ENCODE measurements at places on chromosomes 5 and 9.

- DNase-seq: no peak
Measured at GRCh38 chr9:5518171-5518936, 8.0 kb downstream of the PDCD1LG2 start.

DNA sequence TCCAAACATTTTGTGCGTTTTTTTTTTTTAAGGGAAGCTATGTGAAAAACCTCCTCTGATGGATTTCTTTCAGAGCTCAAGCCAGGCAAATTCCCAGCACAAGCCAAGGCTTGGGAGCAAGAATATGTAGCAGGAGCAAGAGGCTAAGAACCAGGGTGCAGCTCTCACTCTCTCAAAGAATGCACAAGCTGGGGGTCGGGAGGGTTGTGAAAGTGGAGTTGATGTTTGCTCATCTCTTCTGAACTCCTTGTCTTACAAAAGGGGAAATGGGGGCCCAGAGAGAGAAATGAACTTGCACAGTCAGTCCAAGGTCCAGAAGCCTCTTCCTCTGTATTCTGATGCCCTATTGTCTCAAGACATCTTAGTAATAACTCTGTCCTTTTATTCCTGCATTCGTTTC lies 7.7 kb upstream of the TRAF1 start:
- DNase-seq: no peak

- DNase-seq: no peak
Measured at GRCh38 chr5:80408484-80409366, 861 bp downstream of the ZFYVE16 start.

DNA sequence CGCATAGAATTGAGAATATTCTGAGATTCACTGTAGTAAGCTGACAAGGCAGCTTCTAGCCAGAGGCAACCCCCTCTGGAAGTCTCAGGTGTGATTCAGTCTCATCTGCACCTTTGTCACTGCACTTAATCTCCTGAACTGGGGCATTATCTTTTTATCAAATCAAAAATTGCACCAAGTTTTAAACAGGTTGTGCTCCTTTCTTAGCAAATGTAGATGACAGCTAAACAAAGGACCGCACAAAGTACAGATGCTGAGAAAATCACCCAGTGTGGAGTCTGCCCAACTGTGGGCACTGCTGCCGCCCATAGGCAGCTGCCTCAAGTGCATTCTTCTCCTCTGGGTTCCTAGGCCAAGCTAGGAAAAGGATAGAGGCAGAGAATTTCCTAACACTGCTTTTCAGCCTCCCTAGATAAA lies 51.1 kb downstream of the STARD4 start:
- DNase-seq: no peak

DNA sequence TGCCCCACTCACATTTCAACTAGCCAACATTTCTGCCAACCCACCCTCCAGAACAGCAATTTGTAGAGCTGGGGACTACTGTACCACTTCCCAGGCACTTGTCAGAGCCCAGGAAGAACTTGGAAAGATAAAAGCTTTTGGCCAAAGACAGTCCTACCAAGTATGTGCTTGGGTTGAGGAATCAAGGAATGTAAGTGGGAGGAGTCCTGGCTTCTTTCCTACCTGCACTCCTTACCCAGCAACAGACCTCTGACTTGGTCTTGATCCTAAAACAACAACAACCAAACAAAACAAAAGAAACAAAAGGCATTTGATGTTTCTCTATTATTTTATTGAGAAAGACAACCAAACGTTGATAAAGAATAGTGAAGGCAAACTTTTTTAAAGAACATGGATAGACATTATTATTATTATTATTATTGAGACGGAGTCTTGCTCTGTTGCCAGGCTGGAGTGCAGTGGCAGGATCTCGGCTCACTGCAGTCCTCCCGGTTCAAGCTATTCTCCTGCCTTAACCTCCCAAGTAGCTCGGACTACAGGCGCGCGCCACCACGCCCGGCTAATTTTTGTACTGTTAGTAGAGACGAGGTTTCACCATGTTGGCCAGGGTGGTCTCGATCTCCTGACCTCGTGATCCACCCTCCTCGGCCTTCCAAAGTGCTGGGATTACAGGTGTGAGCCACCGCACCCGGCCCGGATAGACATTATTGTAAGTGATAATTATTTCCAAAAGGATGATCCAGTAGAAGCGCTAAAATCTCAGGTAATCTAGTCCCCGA lies 33.5 kb downstream of the ANXA2R start:
- no peak for DNase-seq

DNA sequence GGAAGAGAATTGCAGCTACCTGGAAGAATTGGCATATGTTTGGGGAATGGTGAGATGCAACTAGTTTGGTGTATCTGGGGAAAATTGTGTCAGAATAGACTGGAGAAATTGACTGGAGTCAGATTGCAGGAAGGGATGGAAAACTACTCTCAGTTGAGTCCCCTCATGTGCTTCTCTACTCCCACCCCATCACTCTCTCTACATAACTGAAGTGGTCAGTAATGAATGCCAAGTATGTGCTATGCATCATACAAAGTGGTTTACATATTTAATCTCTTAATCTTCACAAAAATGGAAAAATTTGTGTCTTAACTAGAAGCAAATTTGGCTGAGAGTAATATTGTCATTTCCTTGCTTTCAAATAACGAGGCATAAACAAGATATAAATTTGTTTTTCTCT lies 146.4 kb upstream of the TNC start:
- no peak for DNase-seq

- no peak for DNase-seq
Measured at GRCh38 chr5:76083555-76084495, 642 bp downstream of the SV2C start.

DNA sequence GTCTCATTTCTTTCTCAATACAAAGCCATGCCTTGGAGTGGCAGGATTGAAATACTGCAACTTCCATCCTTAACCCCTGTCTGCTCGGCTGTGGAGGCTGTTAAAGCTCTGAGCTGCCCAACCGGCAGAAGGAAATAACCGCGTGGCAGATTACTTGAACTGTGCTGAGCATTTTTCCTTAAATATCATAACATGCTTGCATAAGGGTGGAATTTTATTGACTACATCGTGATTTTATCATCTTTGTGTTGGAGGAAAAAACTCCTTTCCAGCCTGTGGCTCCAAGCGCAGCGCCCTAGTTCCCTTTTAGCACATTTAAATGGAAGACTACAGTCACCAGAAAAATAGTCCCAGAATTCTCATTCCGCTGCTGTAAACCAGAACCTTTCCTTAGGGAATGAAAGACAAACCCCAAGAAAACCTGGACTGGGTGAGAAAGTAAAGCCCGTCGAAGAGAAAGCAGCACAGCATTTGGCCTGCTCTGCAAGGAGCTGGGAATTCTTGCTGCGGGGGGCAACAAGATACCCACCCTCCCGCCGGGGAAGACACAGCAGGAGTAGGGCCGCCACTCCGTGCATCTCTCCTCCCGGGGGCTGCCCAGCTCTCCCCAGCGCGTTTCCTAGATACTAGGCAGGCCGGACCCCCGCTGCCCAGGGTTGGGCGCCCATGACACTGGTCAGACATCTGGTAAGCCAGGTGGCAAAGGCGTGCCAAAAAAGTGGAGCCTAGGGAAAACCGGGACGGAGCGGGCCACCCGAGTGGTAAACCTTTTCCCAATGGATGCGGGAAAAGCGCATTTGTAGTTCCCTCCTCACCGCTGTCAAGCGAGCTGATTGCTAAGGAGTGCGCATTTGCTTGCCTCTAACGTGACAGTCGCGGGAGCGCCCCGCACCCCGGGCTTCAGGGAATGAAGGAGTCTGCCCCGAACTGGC lies 1.3 kb downstream of the SHC3 start:
- DNase-seq: no peak

DNA sequence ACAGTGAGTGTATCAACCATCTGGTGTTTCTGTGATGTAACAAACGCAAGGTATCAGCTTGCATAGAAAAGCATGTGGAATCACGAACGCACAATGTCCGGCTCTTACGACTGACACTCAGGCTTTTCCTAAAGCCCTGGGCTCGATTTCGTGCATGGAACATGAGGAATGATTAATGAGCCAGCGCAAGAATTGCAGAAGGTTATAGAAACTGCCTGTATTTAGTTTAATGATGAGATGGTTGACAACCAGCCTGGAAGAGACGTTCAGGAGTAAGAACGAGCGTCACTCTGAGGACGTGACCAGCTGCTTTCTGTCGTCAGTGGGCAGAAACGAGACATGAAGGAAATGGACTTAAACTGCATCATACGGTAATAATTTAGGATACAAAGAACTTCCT lies 497.6 kb downstream of the IRX1 start:
- no peak for DNase-seq

GRCh38 chr9:133862585-133863256 lies 124.6 kb upstream of the SARDH start:
- DNase-seq: no peak

- DNase-seq: no peak
Measured at GRCh38 chr5:159990506-159990905, 18.4 kb upstream of the TTC1 start.

DNA sequence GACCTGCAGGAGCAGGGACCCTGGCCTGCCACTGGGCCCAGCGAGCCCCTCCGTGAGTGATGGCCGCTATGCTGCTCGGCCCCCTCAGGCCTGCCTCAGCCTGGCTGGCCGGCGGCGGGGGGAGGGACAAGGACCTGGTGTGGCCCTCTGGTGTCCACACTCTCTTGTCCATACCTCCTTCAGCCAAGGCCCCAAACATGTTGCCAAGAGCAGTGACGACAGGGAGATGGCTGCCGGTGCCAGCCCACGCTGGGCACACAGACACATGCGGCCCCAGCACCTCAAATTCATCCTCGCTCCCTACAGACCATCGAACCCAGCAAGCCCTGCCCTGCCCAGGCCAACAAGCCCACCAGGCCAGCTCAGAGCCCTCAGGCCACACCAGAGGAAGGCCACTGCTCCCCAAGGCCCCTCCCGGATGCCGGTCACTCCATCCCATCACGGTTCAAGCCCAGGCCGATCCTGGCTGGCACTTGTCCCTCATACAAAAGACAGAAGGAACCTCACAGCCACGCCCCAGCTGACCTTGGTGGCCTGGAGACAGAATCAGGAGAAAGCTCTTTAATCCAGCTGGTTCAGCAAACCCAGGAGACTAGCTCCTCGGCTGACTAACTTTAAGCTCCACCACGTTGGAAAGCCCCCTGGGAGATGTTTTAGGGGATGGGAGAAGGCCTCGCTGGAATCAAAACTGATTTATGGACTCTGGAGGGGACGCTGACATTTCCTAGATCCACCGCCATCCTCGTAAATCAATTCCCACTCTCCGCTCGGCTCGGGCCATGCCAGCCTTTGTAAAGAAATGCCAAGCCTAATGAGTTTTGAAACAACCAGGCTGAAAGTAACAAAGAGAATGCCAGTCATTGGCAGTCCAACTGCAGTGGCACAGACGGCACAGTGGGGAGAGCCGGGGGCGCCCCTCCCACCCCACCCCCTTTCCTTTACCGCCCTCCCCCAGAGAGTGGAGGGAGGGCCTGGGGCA lies 84.9 kb downstream of the VAV2 start:
- DNase-seq: no peak

DNA sequence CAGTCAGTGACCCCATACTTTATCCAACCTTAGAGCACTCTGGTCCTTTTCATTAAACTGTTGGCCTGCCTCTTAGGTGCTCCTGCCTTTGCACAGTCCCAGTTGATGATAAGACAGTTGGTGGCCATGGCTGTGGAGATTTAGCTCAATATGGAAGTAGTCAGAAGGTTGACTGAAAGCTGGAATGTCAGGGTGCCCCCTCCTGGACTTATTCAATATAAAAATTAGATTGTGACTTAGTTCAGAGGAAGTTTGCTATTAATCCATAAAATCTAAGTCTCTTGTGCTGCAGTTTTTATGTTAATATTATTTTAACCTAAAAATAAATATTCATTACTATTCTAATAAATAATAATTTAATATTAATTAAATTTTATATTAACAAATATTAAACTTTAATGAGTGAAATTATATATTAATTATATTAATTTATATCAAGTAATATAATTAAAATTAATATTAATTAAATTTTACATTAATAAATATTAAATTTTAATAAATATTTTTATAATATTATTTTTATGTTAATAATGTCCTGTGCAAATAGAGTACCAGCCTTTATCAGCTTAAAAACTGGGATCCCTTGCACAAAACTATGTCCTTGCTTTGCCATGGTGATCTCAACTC lies 77.7 kb upstream of the ADAMTSL1 start:
- DNase-seq: no peak

DNA sequence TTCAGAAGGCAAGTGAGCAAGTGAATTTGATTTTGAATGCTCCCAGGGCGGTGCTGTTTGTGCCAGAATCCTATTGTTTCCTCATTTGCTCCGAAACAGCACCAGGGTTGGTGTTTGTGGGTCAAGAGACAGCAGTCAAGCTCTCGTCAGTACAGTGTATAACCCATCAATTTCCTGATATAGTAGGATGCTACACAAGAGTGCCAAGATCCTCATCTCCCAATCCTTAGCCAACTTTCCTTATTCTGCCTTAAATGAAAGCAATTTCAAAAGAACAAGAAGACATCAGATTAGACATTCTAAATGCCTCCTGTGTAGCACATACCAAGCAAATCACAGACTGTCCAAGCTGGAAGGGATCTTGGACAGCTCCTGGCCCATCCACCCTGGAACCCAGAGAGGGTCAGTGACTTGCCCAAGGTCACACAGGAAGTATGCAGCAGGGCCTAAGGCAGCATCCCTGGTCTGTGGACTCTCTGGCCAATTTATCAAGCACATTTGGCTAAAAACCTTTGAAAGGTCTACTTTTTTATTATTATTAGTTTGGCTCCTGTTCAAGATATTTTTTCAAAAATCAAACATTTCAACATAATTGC lies 4.5 kb downstream of the WHRN start:
- DNase-seq: no peak

DNA sequence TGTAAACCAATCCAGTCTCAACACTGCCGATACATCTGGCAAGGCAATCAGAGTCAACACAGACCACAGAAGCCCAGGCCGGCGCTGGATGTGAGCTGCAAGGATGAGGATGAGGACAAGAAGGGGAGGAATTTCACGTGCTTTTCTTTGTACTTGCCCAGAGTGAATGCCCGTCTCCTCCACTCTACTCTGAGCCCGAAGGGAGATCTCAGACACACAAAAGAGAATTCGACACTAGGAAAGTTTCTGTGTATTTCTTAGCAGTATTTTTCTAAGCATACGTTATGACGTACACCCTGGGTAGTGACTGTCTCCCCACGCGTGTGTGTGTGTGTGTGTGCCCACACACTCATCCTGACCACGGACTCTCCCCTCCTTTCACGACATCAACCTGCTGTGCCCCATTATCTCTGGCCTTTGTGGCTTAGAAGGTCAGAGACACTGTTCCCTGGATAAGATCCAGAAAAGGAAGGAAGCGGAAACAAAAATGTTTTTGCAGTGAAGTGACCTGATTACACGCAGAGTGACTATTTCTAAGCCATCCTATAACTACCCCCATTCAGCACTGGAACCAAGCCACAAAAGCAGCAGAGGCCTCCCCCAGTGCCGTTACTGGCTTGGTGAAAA lies 227.3 kb upstream of the DAPK1 start:
- DNase-seq: no peak

GRCh38 chr5:83744821-83745220 lies 24.2 kb upstream of the HAPLN1 start:
- DNase-seq: no peak

GRCh38 chr9:113868501-113868900 lies 7.6 kb upstream of the ZNF618 start:
- no peak for DNase-seq

- DNase-seq: no peak
Measured at GRCh38 chr9:94018628-94019027, 63.5 kb upstream of the BARX1 start.
